SHP77 treated with DMSO at 0.1 percent for 48 hours (cell line): ENCODE measurements at places on chromosomes 2 and 18.

GRCh38 chr2:75553935-75554531 is 6.7 kb downstream of the EVA1A start:
- DNase-seq = no peak

- no peak for DNase-seq
Measured at GRCh38 chr2:134177351-134177931, 76.4 kb upstream of the MGAT5 start.

GRCh38 chr18:28816155-28816554 is 639.2 kb upstream of the CDH2 start:
- no peak for DNase-seq

DNA sequence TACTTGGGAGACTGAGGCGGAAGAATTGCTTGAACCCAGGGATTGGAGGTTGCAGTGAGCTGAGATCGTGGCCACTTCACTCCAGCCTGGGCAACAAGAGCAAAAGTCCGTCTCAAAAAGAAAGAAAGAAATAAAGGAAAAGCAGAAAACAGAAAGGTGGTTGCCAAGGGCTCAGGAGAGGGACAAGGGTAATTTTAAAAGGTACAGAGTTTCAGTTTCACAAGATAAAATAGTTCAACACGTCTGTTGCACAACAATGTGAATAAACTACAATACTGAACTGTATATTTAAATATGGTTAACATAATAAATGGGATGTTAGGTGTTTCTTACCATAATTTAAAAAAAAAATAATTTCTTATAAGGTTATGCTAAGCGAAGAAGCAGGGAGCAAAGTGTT is 12.9 kb downstream of the RPS27A start:
- no peak for DNase-seq

GRCh38 chr18:53441761-53442414 is 782.6 kb downstream of the MBD2 start:
- DNase-seq = no peak

GRCh38 chr2:239368906-239369552 is 31.8 kb downstream of the HDAC4 start:
- DNase-seq = no peak

DNA sequence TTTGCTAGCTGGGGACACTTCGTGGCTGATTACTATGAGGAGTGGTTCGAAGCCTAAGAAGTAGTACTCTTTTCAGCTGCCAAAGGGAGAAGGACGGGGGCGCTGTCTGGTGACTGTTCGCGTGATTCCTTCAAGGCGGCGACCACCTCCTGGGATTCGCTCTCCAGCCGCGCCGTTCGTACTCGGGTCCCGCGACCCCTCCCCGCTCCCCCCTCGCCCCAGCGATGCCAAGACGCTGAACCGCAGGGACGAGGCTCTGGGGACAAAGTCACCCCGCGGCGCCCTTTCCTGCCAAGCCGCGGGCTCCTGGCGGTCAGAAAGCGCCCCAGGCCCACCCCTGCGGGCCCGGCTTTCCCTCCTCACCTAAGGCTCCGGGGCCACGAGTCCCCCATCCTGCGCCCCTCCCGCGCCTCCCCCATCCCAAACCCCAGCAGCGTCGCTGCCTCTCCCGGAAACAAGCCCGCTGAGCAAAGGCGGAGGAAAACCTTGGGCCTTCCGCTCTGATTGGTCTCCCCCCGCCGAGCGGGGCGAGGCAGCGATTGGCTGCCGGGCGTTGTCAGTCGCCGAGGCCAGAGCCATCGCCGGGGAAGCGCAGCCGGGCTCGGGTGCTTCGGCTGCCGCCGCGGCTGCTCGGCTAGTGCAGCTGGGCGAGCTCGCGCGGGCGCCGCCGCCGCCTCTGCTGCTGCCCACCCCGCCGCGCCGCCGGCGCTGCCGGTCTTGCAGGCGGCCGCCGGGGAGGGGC is 404.3 kb downstream of the XIRP2 start:
- DNase-seq = peak; percentile 35

GRCh38 chr18:5175378-5175777 is 21.7 kb downstream of the AKAIN1 start:
- no peak for DNase-seq

DNA sequence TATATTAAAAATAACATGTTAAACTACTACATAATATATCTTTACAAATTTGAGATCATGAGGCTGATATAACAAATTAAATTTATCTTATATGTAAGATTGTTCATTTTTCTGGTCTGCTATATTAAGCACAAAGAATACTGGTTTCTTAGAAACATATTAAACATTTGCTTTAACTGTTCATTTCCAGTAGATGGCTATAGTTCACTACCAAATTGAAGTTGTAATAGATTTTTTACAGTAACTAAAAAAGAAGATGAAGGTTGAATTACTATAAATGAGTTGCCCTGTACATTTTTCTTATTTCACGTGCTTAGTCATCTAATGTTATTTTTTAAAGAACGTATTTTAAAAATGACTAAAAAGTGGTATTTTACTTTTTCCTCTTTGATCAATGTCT is 57.0 kb downstream of the ZNF407 start:
- peak; percentile 31 for DNase-seq

DNA sequence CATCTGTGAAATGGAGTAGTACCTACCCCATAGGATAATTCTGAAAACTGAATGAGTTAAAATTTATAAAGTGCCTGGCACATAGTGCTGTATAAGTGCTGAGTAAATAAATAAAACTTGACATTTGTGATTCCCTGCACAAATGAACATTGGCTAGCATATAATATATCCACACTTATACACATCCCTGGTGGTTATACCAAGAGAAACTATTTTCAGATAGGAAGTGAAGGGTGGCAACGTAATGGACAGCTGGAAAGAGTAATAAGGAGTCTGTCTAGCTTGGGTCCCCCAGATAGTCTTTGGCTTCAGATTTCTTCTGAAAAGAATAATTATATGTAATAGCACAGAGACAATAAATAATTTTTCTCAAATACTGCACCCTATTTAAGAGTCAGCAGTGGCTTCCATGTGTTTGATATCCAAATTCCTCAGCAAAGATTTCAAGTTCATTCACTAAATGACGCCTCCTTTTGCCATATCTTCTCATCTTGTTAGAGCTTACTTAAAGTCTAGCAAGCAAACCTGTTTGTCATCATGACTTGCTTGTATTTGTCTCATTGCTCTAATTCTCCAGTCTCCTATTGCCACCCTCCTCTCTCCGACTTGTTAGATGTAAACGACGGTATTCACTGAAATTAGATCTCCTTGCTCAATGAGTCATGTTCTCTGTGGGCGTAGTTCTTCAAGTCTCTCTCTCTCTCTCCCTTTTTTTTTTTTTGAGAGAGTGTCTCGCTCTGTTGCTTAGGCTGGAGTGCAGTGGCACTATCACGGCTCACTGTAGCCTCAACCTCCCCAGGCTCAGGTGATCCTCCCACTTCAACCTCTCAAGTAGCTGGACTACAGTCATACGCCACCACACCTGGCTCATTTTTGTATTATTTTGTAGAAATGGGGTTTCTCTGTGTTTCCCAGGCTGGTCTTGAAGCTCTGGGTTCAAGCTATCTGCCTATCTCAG is 8.7 kb upstream of the ADGRF3 start:
- DNase-seq = no peak

DNA sequence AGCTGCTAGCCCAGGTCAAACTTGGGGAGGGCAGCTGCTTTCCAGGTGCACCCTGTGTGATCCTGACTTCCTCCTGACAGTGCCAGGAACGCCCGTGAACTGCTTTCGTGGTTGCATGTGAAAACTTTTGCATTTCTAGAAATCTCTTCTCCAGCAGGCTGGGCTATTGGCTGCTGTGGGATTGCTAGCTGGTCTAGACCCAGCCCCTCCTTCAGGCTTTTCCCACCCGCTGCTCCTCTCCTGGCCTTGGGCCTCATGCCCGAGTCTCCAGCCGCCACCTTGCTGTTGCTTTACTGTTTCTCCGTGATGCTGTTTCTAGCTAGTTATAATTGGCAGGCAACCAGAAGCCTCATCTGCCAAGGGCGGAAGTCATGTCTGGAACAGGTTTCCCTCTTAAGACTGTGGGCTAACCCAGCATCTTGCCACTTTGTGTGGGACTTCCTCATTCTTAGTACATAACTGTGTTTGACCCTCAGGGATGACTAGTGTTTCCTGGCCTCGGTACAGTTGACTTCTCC is 27.0 kb upstream of the MGAT4A start:
- DNase-seq = peak; percentile 10

- no peak for DNase-seq
Measured at GRCh38 chr18:3902676-3903075, 452.7 kb downstream of the TGIF1 start.

GRCh38 chr18:6543330-6543908 is 128.7 kb upstream of the L3MBTL4 start:
- peak; percentile 4 for DNase-seq

- no peak for DNase-seq
Measured at GRCh38 chr2:104432401-104432800, 421.5 kb upstream of the POU3F3 start.

GRCh38 chr2:235500110-235500760 is 6.4 kb downstream of the AGAP1 start:
- no peak for DNase-seq

GRCh38 chr18:58314284-58314683 is 270.3 kb downstream of the NEDD4L start:
- DNase-seq = no peak

DNA sequence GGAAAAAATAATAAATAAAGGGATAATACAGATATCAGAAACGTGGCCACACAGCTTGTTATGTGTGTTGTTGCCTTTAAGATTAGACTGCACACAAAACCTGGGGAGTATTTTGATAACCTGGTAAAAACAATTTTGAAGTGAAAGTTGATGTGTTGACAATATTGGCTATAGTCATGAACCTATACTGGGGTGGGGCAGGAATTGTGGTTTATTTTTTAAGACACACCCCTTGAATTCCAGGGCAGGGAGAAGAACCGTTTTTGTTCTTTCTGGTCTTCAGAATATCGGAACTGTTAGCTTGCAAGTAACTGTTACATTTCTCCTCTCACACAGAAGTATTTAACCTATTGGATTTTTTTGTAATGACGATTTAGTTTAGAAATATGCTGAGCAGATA is 80.4 kb downstream of the LIMS1 start:
- DNase-seq = no peak

- no peak for DNase-seq
Measured at GRCh38 chr2:127087791-127088495, 19.0 kb downstream of the BIN1 start.

- no peak for DNase-seq
Measured at GRCh38 chr2:121591199-121591598, 58.1 kb downstream of the CLASP1 start.

GRCh38 chr18:36717422-36718110 is 111.2 kb downstream of the TPGS2 start:
- DNase-seq = no peak

DNA sequence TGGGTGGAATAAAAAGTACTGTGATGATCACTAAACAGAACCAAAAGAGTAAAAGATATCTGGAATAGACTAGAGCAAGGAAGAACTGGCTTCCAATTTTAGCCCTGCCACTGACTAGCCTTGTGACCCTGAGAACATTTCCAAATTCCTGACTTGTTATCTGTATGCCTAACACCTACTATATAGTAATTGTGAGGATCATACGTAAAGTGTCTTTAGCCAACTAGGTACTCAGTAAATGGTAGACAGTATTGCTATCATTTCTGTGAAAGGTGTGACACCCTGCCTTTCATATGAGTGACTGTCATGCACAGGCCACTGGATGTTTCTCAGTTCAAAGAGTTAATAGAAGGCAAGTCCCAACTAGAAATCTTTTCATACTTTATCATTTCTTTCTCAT is 29.8 kb downstream of the CYTIP start:
- DNase-seq = no peak

- DNase-seq = no peak
Measured at GRCh38 chr2:73091164-73091563, 19.7 kb upstream of the SFXN5 start.

- no peak for DNase-seq
Measured at GRCh38 chr2:5330961-5331360, 361.2 kb upstream of the SOX11 start.

GRCh38 chr2:161237392-161238264 is 70.6 kb upstream of the PSMD14 start:
- DNase-seq = no peak

GRCh38 chr2:146994246-146994645 is 850.6 kb upstream of the ACVR2A start:
- DNase-seq = no peak

- DNase-seq = no peak
Measured at GRCh38 chr2:223633656-223634055, 31.5 kb upstream of the SCG2 start.

DNA sequence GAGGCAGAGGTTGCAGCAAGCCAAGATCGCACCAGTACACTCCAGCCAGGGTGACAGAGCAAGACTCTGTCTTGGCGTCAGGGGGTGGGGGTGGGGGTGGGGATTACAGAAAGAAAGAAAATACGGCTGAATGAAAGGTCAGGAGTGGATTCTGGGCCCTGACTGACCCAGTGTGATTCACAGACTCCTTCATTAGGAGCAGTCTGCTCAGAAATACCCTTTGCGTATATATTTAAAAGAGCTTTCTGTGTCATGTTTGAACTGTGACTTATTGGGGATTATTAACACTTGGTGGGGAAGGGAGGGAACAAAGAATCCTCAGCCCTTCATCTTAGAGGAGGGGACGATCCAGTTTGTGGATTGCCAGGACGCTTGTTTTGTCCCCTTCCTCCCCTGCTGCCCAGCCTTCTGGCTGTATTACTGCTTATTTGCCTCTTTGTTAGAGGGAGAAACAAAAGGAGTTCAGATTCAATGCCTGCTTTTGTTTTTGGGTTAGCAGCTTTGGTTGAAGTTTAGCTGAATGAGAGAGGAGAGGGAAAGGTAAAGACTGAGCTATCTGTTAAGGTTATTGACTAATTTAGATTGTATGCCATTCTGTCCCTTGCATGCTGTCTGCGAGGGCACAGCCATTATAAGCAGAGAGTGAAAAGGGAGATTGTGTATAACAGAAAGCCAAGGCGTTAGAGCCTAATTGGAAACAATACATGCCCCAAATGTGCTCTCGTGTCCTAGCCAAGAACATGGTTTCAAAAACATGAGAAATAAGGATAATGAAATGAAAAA is 118.3 kb downstream of the FMNL2 start:
- DNase-seq = no peak
